ENCODE measurements at places on chromosomes 6 and 20.

- DNase-seq: peak; percentile 46
Observed at GRCh38 chr20:59571551-59572314, 32.6 kb upstream of the PHACTR3 start.

DNA sequence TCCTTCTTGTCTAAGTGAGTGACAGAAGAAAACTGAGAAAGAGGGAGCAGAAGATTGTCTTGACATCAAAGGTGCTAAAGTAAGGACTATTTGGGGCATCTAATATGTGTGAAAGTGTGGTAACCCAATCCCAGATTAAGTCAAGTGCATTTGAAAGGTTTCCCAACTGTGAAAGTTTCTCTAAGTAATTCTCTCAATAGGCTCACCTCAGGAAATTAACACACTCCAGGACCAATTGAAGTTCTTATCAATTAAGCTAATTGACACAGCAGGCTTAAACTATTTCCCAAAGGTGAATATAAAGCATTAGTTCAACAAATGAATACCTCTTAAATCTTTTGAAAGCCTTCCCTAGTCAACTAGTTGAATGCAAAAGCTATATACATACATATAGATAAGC is 212.8 kb upstream of the FUT9 start:
- no peak for DNase-seq

GRCh38 chr20:25054995-25055629 is 2.8 kb downstream of the ACSS1 start:
- DNase-seq: no peak

DNA sequence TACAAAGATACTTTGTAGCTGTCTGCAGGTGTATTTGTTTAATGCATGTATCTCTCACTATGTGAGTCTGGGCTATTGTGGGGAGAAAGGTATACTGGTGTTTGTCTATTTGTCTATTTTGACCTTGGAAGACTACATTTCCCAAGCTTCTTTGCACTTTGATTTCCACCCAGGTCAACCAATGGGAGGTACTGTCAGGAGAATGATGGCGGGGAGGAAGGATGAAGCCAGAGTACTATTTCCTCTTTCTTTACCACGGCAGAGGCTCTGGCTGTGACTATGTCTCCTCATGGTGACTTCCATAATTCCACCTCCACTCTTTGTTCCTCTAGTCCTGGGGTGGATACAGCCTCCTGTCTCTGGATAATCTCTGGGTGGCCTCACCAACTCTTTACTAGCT is 23.1 kb downstream of the LBP start:
- DNase-seq: no peak

- DNase-seq: peak; percentile 33
Observed at GRCh38 chr20:3000852-3001523, 42.4 kb upstream of the GNRH2 start.

DNA sequence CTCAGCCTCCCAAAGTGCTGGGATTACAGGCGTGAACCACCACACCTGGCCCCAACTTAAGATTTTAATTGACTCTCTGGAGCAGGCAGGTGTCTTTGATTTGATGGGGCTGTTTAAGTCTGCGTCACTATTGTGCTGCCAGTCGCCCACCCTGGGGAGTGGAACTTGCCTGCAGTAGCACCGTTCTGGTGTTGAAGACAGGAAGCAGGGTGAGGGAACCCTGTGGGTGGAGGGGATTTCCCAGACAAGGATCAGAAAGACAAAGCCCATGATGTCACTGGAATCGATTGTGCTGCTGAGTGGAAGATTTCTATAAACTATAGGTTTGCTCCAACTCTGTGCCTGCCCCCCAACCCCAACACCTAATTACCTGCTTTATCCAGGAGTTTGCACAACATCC is 11.0 kb downstream of the ALDH8A1 start:
- peak; percentile 40 for DNase-seq

GRCh38 chr20:22691369-22692118 is 107.2 kb upstream of the FOXA2 start:
- peak; percentile 40 for DNase-seq

GRCh38 chr6:24534329-24534728 is 39.6 kb downstream of the ALDH5A1 start:
- DNase-seq: no peak

GRCh38 chr6:29751480-29751879 is 28.2 kb downstream of the HLA-F start:
- no peak for DNase-seq

DNA sequence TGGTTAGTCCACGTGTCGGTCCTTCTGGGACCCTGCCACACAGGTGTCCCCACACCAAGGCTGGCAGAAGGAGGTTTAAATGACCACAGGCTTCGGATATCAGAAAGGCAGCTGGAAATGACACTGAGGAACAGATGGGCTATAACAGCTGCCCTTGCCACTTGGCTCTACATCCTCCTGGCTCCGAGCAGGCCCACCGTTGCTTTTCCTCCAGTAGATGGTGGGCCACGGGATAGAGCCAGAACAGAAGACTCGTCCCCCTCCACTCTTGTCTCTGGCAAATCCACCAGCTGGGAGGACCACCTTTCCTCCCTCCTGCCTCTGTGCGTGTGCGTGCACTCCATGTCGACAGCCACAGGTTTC is 17.6 kb downstream of the WRNIP1 start:
- DNase-seq: no peak

- no peak for DNase-seq
Observed at GRCh38 chr20:48364688-48365421, 462.9 kb downstream of the PREX1 start.

GRCh38 chr20:55232647-55233046 is 757.3 kb downstream of the DOK5 start:
- DNase-seq: no peak

DNA sequence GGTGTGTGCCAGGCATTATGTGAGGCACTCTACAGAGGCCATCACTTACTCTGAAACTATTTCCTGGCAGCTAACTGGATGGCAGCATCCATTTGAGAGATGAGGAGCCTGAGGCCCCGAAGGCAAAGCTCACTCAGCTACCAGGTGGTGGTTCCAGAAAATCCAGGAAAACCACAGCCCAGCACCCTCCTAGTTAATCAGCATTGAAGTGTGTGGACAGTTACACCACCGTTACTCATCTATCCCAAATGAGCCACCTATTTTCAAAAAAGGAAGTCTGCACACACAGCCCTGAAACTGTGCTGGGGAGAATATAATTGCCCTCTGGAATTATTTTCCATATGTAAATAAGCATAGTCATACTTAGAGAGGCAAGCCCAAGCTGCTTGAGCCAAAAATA is 67.4 kb downstream of the CNBD2 start:
- DNase-seq: no peak

GRCh38 chr6:144758602-144759001 is 473.5 kb downstream of the UTRN start:
- DNase-seq: peak; percentile 7

DNA sequence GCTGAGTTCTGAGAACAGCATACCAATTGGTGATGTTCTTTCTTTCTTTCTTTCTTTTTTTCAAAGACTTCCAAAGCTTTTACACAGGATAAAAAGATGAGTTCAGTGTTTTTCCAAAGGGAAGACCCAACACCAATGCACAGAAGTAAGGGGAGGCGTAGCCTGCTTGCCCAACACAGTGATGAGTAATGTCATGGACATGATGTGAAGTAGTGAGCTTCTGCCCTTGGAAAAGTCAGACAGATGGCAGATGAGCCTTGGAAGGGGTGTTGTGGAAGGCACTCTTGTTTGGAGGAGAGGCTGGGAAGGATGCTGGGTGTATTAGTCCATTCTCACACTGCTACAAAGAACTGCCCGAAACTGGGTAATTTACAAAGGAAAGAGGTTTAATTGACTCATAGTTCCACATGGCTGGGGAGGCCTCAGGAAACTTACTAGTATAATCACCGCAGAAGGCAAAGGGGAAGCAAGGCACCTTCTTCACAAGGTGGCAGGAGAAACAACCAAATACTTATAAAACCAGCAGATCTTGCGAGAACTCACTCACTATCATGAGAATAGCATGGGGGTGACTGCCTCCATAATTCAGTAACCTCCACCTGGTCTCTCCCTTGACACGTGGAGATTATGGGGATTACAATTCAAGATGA is 12.6 kb downstream of the LRP11 start:
- DNase-seq: no peak

DNA sequence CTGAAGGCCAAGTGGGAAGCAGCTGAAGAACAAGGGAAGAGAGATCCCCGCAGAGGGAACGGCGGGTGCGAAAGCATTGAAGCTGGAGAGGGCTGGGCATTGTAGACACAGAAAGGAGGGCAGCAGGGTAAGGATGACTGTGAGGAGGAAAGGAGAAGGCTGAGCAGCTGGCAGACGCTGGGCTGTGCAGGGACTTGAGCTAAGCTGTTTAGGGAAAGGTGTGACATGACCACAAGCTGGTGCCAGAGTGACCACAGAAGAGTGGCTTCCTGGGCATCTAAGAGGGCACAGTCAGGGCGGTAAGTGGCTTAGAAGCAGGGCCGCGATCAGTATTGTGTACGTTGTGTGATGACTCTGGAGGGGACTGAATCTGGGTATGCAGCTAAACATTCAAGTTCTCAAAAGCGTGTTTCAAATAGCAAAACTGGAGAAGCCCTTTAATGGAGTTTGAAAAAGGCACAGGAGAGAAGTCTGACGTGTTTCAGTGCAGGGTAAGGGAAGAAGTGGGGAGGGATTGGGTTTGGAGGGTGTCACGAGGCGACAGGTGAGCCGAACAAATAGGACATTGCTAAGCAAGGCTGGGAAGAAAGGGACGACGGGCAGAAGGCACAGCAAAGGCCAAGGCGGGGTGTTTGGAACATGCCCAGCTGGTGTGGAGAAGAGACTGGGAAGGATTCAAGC is 46.1 kb upstream of the ARFGEF2 start:
- DNase-seq: no peak

GRCh38 chr20:47357296-47358038 is 968 bp upstream of the ZMYND8 start:
- peak; percentile 63 for DNase-seq

DNA sequence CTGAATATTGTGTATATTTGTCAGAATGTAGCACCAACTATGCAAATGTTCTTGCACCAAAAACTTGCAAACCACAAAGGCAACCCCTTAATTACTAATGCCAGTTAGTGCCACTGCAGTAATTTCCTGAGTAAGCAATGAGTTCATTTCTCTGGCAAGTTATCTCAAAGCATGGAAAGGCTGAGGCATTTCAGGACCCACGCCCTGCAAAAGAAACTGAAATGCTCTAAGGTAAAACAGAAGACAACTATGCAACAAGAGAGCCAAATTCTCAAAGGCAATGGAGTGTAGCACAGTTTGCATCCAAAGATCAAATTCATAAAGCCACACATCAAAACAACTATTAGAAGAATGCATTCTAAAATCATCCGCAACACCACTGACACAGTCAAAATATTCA is 994.4 kb downstream of the EYS start:
- no peak for DNase-seq

DNA sequence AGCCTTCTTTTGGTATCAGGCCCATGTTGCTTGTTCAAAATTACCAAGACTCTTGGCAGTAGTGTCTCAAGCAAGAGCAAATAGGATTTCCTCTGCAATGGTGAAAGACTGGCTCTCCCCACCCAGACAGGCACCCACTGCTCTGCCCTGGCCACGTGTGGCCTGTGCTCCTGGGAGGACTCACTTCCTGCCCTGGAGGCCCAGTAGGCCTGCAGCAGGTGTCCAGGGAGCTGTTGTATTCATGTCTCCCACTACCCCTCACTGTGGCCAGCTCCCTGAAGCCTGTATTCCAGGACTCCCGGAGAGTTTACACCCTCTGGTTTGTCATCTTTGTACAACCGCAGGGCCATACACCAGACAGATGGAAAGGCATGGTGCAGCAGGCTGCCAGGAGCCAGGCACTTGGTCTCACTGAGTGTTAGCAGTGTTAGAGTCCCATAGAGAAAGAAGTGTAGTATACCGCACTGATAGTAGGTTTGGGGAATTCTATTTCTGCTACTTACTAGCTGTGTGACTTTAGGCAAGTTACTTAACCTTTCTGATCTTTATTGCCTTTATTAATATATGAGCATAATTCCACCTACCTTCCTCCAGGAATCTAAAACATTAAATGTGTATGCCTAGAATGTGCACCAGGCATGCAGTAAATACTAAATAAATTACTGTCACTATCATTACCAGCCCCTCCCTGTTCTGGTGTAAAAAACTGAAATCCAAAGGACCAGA is 159.7 kb downstream of the TMEM242 start:
- no peak for DNase-seq

- DNase-seq: no peak
Observed at GRCh38 chr6:68279793-68280557, 355.1 kb upstream of the ADGRB3 start.

- DNase-seq: peak; percentile 6
Observed at GRCh38 chr6:122400121-122400450, 634 bp downstream of the HSF2 start.

GRCh38 chr6:152316024-152316423 is 321.1 kb downstream of the SYNE1 start:
- DNase-seq: no peak

- DNase-seq: no peak
Observed at GRCh38 chr20:17142666-17143065, 84.2 kb upstream of the PCSK2 start.

- DNase-seq: no peak
Observed at GRCh38 chr6:114162691-114163347, 180.0 kb downstream of the HS3ST5 start.

DNA sequence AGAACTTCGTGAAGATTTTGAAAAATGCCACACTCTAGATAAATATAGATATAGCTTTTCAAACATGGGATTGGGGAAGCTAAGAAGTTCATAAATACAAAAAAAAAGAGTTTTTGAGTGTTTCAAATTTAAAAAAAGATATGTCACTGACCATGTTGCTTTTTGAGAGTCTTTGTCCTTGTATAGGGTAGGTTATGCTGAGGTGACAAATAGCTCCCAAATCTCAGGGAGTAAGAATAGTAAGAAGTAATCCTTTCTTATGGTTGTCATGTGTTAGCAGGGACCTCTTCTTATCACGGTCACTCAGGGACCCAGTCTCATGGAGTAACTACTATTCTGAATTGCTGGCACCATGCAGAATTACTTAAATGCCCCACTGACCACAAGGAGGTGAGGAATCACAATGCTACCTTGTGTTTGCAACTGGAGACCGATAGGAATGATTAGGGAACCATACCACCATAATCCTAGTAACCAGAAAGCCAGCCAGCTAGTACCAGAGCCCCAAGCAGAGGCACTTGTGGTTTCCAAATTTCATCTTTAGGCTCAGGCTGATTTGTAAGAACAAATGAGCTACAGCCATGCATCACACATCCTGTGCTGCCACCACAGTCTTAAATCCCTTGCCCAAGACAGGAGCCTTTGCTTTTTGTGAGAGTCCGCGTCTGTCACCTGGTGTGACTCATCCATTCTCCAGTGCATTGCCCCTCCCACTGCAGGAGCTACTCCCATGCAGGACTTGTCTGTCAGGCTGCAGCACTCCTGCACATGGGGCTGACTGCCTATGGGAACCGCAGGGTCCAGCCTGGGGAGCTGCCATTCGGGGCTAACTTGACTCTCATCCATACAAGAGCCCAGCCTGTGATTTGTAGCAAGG is 42.4 kb upstream of the ADGRF4 start:
- DNase-seq: no peak

DNA sequence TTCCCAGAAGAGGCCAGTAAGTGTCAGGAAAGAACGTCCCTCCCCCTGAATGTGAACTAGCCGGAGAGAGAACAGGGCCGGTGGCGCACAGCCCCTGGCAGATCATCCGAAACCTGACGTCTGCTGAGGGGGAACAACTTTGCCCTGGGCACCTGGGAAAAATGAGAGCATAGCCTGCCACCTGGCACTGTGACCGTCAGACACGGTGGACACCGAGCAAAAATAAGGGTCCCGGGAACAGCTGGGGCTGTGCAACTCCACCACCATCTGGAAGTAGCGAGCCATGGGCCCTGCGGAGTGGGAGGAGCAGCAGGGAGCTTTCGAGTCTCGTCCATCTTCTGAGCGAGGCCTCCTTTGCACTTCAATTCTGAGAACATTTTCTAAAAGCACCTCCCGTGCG is 110.8 kb downstream of the EDN3 start:
- no peak for DNase-seq
